ENCODE measurements at places on chromosomes 16 and 17.

GRCh38 chr17:63609816-63610573, 9.3 kb downstream of the TACO1 start:
- DNase-seq = no peak

GRCh38 chr17:2710803-2711607, 559 bp downstream of the CLUH start:
- peak; percentile 43 for DNase-seq

- no peak for DNase-seq
These were observed 200.3 kb downstream of the SEC14L1 start for GRCh38 chr17:77341069-77341541.

DNA sequence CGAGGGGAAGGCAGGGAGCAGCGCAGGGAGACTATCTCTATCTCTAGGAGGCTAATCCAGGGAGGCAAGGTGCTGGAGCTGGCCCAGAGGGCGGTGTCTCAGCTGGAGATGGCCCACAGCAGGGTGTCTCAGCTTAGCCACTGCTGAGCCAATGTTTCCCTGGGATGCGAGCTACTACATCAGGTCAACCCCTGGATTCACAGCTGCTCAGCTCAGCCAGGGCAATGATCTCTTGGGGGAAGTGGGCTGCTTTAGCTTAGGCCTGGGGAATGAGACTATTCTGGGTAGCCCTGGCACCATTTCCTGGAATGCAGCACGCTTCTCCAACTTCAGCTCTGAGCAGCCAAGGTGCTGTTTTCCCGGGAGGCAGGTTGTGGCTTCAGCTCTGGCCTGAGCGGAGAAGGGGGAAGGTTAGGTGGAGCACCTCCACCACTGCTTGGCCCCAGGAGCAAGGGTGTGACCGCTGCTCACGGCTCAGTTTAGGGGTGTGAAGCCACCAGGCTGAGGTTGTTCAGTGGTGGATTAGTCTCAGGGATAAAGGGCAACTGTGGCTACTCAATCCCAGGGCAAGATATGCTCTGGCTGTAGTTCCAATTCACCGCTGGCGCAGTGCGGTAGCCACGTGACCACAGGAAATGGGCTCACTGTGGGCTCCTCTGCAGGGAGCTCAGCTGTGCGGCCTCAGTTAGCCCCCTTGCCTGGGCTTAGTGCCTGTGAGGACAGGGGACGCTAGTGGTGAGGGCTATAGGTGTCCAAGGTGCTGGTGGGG, 5.2 kb upstream of the PRSS21 start:
- no peak for DNase-seq

DNA sequence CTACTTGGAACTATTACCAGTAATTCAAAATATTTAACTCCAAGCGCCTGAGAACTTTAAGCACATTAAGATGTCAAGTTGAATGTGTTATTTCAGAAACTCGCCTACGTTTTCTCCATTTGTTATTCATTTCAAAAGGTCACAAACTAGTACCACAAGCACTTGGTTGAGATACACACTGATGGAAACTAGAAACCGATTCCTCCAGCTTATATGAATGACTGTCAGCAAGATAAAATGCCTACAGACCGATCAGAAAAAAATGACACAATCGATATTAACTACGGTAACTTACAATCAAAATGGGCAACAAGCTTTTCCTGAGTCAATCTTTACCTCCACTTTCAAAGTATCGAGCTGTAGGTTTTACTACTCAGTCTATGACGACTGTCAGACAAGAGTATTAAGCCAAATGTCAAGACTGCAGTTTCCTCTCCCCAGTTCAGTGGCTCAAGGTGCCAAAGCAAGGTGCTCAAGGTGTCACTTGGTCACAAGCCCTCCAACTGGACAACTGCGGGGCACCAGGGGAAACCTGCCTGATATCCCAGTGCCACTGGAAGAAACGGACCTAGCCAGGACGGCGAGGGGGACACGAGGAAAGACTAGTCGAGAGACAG, 678 bp downstream of the SRP68 start:
- no peak for DNase-seq

DNA sequence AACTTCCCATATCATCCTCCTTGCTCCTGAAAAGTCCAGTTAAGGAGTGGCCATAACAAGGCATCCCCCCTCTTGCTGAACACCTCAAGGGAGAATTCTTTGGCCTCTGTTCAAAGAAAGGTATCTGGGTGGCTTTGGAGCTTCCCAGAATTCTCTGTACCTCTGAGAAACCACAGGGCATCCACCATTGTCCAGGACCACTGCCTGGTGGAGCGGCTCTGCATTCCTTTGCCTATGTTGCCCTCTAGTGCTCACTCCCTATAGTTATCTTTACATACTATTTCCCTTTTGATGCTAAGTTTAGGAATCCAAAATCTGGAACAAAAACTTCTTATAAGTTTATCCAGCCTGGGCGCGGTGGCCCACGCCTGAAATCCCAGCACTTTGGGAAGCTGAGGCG, 30.3 kb downstream of the CHD9NB start:
- DNase-seq = no peak

DNA sequence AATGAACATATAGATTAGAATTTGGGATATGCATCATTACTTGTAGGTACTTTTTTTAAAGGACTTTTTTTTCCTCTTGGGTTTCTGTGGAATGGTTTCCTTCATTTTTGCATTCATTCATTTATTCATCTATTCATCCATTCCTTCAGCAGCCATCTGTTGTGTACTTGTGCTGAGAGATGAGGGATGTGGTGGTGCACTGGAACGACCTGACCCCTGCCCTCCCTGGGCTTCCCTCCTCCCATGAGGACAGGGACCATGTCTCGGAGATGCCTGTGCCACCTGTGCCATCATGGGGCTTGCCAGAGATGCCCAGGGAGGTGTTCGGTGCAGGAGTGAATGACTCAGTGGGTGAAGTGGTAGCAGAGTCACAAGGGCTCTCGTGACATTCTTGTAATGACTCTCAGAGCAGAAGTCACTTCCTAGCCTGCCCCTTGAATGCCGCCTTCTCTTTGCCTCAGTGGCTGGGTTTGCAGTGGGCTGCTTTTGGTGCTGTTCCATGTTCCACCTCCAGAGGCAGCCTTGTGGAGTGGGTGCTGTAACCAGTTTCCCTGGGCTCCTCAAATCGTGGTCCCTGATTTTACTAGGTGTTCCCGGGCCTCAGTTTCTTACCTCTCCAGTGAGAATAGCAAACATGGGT, 43.9 kb downstream of the CLEC16A start:
- DNase-seq = peak; percentile 64

- peak; percentile 33 for DNase-seq
These were observed 650 bp downstream of the KIAA0753 start for GRCh38 chr17:6639586-6640535.

- DNase-seq = no peak
These were observed 158.2 kb downstream of the FOXL1 start for GRCh38 chr16:86736502-86736901.

DNA sequence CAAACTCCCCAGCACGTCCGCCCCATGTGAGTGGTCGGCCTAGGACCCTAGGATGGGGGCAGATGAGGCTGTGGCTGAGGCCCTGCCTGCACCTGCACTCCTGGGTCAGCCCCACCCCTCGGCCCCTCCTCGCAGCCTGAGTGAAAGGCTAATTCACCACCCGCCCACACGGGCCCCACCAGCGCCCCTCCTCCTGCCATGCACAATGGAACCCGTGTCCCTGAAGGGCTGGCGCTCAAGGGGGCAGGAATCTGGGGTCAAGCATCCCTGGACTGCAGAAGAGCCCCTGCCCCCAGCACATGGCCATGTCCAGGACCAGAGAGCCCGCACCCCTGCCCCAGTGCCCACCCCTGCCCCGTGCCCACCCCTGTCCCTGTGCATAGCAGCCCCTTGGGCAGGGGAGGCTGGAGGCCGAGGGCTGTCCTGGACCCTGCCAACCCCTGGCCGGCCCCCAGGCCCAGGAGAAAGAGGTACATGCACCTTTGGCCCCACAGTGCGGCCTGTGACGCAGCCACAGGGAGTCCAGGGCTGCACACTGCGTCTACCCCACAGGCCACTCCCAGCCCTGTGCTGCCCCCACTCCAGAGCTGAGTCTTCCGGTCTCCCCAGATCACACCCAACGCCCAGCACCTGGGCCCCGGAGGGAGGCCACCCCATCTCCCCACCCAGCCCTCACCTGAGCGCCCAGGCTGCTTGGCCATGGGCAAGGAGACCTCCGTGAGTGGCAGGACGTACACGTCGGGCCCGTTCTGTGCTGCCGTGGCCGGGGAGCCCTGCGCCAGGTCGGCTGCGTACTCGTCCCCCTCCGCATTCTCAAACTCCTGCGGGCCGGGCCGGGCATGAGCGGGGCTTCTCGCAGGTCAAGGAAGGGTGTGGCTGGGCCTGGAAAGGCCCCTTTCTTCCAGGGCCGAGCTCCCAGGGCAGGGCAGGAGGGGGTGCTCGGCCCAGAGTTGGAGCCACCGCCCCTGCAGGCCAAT, 34.6 kb upstream of the PVALEF start:
- no peak for DNase-seq

- DNase-seq = no peak
These were observed 26.2 kb downstream of the CPNE2 start for GRCh38 chr16:57118461-57119084.
